ENCODE measurements at places on chromosomes 1 and 21.

- DNase-seq, result no peak
Measured at GRCh38 chr1:25624156-25624555, 7.6 kb downstream of the MAN1C1 start.

- no peak for DNase-seq
Measured at GRCh38 chr1:208748387-208749165, 504.4 kb upstream of the PLXNA2 start.

DNA sequence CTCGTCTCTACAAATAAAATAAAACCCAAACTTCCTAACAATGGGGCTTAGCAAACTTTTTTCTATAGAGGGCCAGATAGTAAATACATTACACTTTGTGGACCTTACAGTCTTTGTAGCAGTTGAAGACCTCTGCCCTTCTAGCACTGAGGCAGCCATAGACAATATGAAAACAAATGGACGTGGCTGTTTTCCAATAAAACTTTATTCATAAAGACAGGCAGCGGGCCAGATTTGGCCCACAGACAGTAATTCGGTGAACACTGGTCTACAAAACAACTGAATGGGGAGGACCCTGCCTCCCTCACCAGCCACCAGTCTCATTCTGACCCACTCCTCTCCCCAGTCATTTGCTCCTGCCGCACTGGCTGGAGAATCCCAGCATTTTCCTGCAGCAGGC lies 162.3 kb downstream of the KAZN start:
- DNase-seq, result no peak

- DNase-seq, result no peak
Measured at GRCh38 chr1:23644555-23644866, 47.1 kb upstream of the RPL11 start.

DNA sequence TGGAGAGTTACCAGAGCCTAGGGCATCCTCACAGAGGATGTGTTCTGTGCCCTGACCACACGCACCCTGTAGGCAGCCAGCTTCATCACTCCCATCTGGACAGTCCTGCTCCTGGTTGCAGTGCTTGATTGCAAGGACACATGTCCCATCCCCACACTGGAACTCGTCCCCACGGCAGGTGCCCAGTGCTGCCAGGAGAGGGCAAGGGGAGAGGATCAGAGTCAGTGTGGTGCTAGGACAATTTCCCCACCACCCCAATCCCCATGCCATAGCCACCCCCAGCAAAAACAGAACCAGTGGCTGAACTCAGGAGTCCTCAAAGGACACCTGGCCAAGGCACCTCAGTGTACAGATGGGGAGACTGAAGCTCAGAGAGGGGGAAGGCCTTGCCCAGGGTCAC lies 37.2 kb upstream of the MAGOH start:
- DNase-seq, result no peak

DNA sequence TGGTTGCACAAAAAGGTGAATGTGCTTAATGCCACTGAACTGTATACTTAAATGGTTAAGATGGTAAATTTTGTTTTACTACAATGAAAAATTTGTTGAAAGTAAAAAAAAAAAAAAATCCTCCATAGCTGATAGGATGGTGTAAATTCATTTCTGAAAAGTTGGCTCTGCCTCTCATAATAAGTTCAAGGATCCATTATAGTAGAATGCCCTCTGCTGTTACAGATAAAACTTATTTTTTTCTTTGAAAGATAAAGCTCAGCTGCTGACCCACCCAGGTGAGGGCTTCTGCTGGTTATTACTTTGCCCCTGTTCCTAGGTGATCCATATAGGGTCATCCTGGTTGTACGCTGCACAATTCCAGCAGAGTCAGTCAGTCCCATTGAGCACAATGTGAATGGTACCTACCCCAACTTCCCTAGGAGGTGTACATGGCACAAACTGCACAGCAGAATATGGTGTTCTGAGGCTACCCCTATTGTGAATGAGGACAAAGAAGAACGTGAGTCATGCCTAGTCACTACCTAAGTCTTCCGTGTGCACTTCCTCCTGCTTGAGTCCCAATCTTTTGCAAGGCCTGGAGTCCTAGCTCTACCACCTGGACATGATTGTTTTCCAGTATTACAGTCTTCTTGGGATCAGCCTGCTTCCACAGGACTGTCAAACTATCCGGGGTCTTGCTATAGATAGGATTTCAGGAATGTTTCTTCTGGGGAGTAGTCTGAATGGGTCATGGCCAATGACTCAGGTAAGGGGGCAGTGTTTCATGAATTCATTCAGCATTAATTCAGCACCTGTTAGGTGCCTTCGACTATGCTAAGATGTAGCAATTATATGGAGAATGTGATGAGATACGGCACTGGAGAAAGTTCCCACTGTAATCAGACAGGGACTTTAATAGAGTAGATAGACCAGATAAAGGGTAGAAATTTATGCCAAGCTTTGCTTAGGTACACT lies 20.8 kb upstream of the CD5L start:
- DNase-seq, result no peak

DNA sequence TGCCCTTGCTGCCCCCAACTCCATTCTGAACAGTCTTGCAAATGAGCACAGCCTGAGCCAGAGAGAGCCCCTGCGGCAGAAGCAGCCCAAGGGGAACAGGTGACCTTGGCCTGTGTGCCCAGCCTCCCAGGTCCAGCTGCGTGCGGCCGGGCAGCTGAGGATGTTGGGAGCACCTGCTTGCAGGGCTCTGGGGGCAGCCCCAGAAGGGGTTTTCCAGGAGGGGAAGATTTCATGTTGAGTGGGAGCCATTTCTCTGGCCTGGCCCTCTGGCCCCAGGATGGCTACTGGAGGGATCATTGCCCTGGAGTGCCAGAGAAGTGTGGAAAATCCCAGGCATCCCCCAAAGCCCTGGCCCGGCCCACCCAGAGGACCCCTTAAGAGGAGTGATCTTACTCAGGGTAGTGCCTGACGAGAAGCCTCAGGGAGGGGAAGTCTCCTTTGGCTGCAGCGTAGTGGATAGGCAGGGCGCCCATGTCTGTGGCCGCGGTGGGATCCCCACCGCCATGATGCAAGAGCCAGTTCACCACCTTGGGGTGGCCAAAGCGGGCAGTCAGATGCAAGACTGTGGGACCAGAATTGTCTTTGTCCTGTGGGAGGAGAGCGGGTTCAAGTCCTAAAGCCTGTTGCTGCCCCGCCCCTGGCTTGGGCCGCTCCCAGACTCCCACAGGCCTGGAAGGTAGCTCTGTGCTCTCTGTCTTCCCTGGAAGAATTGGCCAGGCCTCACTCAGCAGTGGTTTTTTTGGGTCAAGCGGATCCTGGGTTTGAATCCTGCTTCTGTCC lies 20.6 kb upstream of the RNU1-4 start:
- no peak for DNase-seq

GRCh38 chr1:1910651-1911331 lies 4.3 kb upstream of the CALML6 start:
- no peak for DNase-seq

DNA sequence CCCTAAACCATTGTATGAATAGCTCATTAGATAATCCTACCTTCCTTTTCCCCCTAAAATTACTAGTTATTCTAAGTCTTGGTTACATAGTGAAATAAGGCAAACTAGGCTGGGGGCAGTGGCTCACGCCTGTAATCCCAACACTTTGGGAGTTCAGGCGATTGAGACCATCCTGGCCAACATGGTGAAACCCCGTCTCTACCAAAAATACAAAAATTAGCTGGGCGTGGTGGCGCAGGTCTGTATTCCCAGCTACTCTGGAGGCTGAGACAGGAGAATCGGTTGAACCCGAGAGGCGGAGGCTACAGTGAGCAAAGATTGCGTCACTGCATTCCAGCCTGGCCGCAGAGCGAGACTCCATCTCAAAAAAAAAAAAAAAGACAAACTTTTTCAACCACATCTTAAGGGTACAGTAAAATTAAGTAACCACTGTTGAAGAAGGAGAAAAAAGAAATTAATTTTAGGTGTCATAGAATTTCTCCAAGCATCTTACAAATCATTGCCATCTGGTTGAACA lies 108.5 kb downstream of the DENND1B start:
- DNase-seq, result no peak
